ENCODE measurements at places on chromosomes 4 and X. TPM values are rescaled to one million over a fixed set of nuclear protein-coding genes. Genes with fewer than 3 reads are reported as not detected.

GC gene
- not detected for total RNA-seq

DKK2 gene
- not detected for total RNA-seq

NUP62CL gene
- total RNA-seq = not detected

TMEM31 gene
- total RNA-seq = not detected

YY2 gene
- not detected for total RNA-seq

AGTR2 gene
- not detected for total RNA-seq

RS1 gene
- total RNA-seq = not detected

CDS1 gene
- total RNA-seq = 17.4 TPM

ARHGEF38 gene
- 2.3 TPM for total RNA-seq

IL2 gene
- total RNA-seq = not detected

PROM1 gene
- total RNA-seq = 12.5 TPM

PTTG2 gene
- not detected for total RNA-seq

FHIP1A gene
- 177 TPM for total RNA-seq

LEF1 gene
- total RNA-seq = 6.2 TPM

NXF2 gene
- not detected for total RNA-seq

ARFIP1 gene
- total RNA-seq = 42.9 TPM

GABRA4 gene
- total RNA-seq = not detected

MTNR1A gene
- total RNA-seq = 0.55 TPM

GAGE13 gene
- not detected for total RNA-seq

PAGE4 gene
- not detected for total RNA-seq

SHROOM4 gene
- total RNA-seq = 8.3 TPM

ZAR1 gene
- total RNA-seq = not detected

KLKB1 gene
- not detected for total RNA-seq

COL4A5 gene
- total RNA-seq = 99.2 TPM

CLTRN gene
- not detected for total RNA-seq

HHIP gene
- not detected for total RNA-seq

SH3D19 gene
- 79.9 TPM for total RNA-seq

ZNF718 gene
- 18.2 TPM for total RNA-seq

All from stomach (tissue), 19 donors.